ENCODE measurements at places on chromosomes 3 and 15. TPM values are rescaled to one million over a fixed set of nuclear protein-coding genes. Genes with fewer than 3 reads are reported as not detected.

Gene TXNRD3
- 7.1 TPM for total RNA-seq

Gene FGD5
- total RNA-seq: 0.59 TPM

Gene DNAJA4
- 2.7 TPM for total RNA-seq

Gene GCNT3
- 0.09 TPM for total RNA-seq

Gene DISP2
- 0.30 TPM for total RNA-seq

Gene GP9
- not detected for total RNA-seq

Gene RIOX2
- total RNA-seq: 25.5 TPM

Gene HESX1
- total RNA-seq: not detected
